ENCODE measurements at places on chromosomes 16 and 17.

GRCh38 chr17:32912218-32912897, 15.6 kb upstream of the TMEM98 start:
- DNase-seq = no peak

DNA sequence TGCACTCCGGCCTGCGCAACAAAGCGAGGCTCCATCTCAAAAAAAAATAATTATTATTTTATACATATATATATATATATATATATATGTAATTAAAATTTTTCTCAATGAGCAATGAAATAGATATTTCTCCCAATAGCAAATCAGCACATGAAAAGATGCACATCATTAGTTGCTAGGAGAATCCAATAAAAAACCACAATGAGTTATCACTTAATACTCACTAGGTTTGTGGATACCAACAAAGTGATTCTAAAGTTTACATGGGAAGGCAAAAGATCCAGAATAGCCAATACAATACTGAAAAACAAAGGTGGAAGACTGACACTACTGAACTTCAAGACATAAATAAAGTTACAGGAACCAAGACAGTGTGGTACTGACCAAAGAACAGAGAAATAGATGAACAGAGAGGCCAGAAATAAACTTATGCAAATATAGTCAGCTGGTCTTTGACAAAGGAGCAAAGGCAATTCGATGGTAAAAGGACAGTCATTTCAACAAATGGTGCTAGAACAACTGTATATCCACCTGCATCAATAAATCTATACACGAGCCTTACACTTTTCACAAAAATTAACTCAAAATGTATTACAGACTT, 13.6 kb downstream of the SMG6 start:
- DNase-seq = no peak

DNA sequence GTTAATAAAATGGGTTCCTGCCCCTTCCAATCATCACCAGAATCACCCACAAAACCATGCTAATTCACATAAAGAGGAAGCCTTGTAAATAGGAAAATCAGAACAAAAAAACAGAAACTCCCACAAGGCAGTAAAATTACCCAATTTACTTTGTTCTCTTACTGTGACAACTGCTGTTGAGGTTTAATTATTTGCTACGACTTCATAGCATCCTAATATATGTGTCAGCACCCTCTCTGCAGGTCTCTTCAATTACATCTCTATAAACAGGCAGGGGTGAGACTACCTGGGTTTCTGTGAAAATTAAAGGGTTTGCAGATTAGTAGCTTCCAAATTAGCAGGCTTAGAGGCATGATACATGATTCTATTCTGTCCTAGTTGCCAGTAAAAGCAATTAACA, 2.7 kb downstream of the WDR59 start:
- DNase-seq = no peak

DNA sequence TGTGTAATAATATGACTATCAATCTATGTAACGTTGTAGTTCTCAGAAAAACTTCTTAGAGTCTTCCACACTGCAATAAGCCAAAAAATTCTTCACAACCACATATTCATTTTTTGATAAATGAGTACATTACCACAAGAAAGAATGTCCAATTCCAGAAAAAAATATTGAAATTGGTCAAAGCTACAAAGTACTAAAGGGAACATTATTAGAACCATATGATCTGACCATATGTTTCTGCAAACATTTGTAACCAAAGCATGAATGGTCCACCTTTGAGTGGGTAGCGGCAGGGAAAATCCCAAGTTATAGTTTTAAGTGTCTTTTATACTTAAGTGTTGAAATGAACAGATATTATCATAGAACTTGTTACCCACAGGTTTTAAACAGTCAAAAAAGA, 71.7 kb upstream of the NACA2 start:
- DNase-seq = no peak

GRCh38 chr16:2478279-2478678, 3.4 kb downstream of the TBC1D24 start:
- no peak for DNase-seq

DNA sequence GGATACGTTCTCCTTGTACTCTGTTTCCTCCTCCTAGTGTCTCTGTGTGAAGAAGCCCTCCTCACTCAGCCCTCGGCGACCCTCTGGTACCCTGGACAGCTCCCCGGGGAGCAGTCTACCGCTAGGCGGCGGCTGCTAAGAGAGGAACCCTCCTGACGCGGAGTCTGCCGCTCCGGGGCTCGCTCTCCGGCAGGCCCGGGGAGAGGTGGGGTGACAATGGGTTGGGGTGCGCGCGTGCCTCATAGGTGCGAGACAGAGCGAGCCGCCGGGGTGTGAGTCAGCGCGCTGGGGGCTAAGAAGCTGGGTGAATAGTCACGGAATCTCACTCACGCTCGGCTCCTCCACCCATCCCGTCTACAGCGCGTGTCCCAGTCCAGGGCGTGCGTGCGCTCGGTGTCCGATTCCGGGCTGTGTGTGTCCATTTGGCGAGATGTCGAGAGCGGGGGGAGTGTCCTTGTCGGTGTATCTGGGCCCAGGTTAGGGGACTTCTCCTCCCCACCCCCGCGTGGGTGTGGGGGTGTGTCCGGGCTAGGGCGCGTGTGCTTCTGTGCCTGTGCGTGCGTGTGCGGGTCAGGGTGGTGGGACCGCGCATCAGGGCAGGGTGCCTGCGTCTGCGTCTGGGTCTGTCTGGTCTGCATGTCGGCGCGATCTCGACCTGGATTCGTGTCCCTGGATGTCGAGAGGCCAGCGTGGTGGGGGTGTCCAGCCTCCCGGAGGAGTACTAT, 577 bp upstream of the HS3ST2 start:
- no peak for DNase-seq

- DNase-seq = no peak
Observed at GRCh38 chr17:39791111-39791992, 53.6 kb downstream of the GRB7 start.

DNA sequence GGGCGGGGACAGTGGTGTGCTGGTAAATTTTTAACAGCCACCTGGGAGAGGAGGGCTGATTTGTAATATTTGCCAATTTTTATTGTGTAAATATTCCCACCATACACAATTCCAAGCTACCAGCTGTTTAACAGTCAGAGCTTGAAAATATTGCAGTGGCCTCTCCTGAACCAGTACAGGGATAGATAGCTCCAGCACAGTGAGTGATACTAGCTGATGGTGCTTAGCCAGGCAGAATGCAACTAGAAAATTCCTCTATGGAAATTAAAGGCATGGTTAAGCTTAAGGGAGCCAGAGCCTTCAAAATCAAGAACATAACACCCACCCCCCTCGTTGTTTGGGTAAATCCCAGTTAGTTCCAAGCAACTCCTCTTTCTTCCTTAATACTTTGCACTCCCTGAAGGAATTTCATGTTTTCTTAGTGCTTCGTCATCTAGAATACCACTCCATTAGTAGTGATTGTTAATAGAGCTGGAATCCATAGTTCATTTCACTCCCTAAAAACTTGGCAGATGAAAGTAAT, 96.6 kb downstream of the CYB561 start:
- no peak for DNase-seq

DNA sequence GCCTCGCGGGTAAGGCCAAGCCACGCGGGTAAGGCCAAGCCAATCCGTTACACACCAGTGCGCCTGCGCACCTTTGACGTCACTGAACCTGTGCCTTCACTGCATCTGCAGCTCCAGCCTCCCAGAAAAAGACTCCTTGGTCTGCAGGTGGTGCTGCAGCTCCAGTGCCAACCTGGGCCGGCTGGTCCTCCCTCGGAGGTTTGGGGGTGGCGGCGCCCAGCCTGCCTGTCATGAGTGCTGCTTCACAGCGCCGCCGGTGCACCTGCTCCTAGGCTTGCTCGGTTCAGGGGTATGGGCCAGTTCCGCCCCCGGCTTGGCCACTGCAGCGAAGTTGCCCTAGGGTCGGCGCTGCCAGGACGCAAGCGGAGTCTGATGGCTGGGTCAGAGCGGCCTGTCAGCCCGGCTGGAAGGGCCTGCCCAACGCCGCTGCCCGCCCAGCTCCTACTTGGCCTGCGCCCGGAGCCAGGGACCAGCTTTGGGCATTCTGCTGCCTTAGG, 146.6 kb downstream of the USP22 start:
- no peak for DNase-seq

GRCh38 chr17:807523-808294, 25.6 kb downstream of the MRM3 start:
- DNase-seq = no peak

DNA sequence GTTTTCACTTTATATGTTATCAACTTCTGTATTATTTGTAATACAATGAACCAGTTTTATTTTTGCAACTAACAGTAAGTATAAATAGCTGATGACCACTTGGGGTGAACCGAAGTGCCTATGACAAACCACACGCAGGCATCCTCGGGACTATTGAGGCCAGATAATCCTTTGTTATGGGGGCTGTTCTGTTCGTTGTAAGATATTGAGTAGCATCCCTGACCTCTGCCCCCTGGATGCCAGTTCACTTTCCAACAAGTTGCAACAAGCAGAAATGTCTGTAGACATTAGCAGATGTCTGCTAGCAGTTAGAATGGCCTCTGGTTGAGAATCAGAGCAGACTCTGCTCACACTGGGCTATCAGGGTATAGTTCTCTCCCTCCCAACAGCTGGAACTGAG, 277.0 kb downstream of the WWOX start:
- no peak for DNase-seq

GRCh38 chr16:30530163-30531037, 4.0 kb upstream of the ZNF768 start:
- no peak for DNase-seq

- no peak for DNase-seq
Observed at GRCh38 chr16:11252482-11252931, 3.5 kb downstream of the SOCS1 start.

DNA sequence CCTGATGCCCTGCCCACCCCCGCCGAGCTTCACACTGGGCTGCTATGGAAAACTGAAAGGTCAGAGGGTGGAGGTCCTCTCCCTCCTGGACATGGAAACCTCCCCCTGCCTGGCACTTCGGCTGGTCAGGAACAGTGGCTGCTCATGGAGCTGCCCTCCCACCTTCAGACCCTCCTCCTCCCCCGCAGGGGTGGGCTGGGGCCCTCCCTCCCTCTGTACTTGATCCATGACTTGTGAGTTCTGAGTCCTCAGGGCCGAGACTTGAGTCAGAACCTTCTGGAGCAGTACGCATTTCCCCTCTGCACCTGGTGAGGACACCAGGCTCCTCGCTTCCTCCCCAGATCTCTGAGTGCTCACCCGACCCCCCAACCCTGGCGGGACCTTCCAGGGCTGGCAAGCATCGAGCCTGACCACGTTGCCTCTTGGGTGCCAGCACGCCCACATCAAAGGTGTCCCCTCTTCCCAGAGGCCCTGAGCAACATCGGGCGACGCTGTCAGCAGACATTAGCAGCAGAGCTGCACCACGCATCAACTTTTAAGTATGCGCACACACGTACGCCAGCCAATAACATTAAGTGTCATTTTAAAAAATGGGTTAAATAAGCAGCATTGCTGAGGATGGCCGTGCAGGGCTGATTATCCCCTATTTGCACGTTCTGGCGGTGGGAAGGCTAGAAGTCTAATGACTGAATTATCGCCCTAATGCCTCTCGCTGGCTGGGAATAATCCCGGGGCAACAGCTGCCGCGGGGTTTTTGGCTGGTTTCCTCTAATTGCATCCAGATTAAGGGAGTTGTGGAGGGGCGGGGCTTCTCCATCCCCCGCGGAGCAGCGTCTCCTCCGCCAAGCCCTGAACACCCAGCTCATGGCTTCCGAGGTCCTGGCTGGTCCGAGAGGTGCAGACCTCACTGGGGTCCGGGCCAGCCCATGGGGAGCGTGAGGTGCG, 98.0 kb downstream of the TBC1D16 start:
- DNase-seq = no peak

GRCh38 chr16:24819462-24820040, 26.2 kb upstream of the SLC5A11 start:
- DNase-seq = no peak

- no peak for DNase-seq
Observed at GRCh38 chr17:63988741-63989621, 9.2 kb upstream of the PRR29 start.

GRCh38 chr17:10793816-10794215, 10.1 kb downstream of the TMEM238L start:
- DNase-seq = no peak

DNA sequence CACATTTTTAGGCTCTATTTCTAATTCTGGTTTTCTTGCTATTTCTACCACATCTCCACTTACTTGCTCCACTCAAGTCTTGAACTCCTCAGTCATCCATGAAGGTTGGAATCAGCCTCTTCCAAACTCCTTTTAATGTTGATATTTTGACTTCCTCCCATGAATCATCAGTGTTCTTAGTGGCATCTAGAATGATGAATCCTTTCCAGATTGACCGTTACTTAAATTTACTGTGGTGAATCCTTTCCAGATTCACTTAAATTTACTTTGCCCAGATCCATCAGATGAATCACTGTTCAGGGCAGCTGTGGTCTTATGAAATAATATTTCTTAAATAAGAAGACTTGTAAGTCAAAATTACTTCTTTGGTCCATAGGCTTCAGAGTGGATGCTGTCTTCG, 32.4 kb downstream of the CLTC start:
- no peak for DNase-seq

- DNase-seq = no peak
Observed at GRCh38 chr16:78916928-78917545, 683.5 kb downstream of the MAF start.

DNA sequence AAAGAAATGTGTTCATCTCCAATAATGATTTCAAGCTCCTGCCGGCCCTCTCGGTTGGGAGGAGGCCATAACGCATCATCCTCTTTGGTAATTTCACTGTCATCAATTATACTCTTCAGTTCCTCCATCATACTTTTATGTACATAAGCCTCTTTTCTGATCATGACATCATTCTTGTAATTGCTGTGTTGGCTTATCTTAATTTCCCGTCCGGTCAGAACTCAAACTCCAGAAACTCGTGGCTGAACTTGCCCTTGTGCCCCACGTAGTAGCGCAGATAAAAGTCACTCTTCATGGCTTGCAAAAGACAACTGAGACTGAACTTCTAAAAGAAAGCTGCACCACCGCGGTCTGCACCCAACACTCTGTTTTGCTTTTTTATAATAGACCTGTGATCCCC, 13.6 kb downstream of the TMEM220 start:
- DNase-seq = no peak

DNA sequence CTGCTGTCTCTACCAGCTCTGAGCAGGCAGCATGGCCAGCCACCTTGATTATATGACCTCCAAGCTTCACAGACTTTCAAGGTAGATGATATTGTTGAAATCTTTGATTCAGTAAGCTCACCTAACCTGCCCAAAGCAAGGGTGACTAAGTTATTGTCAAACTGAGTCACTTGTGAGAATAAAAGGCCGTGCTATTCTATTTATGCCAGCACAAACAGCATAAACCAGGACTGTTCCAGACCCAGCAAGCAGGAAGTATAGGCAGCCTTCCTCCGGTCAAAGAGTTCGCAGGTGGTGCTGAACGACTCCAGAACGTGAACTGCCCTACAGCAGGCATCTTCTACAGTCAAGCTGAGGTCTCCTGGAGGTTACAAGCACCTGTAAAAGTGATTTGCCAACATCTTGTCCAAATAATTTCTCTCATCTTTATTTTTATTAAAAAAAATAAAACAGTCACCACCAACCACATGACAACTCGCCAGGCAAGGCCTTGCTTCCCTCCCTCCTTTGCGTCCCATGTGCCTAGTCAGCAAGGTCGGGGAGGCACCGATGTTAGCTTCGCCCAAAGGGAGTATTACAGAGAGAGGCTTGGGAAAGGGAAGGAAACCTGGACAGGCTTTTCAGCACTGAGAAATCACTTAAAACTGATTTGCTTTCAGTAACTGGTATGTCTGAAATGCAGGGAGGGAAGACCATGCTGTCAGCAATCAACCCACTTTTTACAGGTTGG, 10.8 kb downstream of the ARL2BP start:
- no peak for DNase-seq
